Posterior vena cava (tissue), 2 donors: ENCODE measurements at places on chromosomes 4 and X. TPM values are rescaled to one million over a fixed set of nuclear protein-coding genes. Genes with fewer than 3 reads are reported as not detected.
A peak's percentile ranks its signal among the peaks of the same experiment; 100 is the strongest.

GRCh38 chr4:100285121-100285520 lies 94.9 kb upstream of the DDIT4L start:
- DNase-seq, result no peak

- peak; percentile 61 for DNase-seq
Observed at GRCh38 chr4:6337331-6337935, 67.8 kb downstream of the WFS1 start.

- no peak for DNase-seq
Observed at GRCh38 chr4:95155759-95156451, 392.9 kb downstream of the UNC5C start.

GRCh38 chrX:133229361-133229760 lies 11.2 kb upstream of the TFDP3 start:
- DNase-seq, result no peak

- DNase-seq, result no peak
Observed at GRCh38 chr4:78962597-78963115, 23.4 kb upstream of the PAQR3 start.

- no peak for DNase-seq
Observed at GRCh38 chr4:125951261-125951887, 636.6 kb downstream of the FAT4 start.

DNA sequence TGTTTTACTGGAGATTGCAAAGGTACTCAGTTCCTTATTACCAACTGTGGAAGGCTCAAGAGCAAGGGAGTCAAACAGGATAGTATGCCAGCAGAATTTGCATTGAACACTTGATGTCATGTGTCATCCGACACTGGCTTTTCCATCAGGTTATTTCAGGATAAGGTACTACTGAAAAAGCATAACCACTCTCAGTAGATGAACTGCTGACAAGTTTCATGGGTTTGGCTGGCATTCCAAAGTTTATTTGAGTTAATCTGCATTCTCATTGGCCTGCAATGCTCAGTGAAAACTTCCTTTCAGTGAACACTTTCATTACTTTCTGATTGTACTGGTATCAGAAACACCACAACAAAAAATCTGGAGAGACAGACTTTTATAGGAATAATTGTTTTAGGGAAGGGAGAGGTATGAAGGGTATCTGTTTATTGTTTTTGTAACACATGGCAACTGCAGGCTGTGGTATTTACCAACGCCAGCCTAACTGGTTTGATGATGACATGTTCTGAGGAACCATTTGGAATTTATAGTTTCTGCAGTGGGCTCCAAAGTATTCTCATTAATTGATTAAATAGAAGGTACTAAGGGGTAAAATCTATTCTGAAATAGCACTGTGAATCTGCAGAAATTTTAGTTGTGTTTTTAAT lies 345.7 kb upstream of the NR3C2 start:
- no peak for DNase-seq

DNA sequence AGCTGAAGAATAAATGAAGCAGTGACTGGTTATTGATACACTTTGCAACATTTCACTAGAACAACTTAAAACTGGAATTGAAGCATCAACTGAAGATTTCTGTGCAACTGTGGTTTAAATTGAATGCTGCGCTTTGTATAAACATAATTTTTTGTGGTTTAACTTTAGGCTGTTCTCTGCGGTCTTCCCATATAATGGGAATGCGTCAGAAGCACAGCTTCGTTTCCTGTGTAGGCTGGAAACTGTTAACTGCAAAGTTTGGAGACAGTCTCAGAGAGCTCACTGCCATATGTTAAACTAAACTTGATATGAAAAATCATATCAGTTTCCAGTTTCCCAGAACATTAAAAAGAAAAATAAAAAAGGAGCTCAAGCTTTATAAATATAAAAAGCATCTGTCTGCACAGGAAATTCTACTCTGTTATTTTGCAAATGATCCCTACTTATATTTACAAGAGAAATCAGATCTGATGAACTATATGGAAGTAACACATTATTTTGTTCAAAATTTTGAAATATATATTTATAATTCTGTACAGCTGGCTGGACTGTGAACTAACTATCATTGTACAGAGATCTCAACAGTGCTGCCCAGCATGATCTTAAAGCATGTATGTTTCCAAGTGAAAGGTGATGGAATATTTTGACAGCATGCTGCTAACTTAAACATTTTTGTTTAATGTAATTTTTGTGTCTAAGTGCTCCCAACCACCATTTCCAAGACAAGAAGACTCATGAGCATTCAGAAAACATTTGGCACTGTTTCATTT lies 139.9 kb downstream of the NDST3 start:
- no peak for DNase-seq

DNA sequence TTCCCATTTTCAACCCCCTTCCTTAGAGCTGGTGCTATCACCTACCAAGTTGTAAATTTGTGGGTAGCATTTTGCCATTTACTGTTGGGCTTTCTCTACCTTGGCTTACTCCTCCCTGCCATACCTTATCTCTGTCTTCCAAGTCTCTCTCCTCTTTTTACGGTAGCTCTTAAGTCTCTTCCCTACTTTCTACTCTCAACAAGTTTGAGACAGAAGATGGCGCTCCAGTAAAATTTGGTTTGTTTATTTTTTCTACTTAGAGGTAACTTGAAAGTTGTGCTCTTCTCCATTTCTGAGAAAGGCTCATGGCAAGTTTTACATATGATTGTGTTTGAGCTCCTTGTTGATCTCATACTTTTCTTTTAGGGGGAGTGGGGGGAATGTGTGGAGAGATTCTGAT lies 1508.1 kb downstream of the TECRL start:
- no peak for DNase-seq

GRCh38 chr4:4704267-4704666 lies 155.2 kb upstream of the MSX1 start:
- DNase-seq, result no peak

DNA sequence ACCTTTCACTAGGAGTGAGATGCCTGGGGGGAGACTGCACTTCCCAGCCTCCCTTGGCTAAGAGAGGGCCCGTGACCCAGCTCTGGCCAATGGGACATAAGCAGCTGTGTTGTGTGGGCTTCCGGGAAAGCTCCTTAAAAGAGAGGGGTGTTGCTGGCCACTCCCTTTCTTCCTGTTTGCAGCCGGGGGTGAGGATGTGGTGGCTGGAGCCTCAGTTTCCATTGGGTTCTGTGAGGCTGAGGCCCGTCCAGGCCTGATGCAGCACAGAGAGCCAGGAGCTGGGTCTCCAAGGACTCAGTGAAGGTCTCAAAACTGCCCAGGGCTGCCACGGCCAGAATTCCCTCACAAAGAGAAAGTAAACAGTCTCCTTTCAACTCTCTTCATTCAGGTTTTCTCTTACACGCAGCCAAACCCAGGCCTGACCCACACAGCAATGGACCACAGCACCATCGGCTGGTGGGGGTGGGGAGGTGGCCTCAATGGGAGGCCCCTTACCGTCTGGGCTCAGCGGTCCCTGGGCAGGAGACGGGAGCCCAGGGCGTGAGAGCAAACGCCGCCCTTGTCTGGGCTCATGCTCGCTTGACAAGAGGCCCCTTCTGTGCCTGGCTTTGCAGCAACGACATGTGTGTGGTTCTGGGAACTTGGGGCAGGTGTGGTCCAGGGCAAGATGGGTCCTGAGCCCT lies 6.6 kb downstream of the NKX1-1 start:
- peak; percentile 40 for DNase-seq

DNA sequence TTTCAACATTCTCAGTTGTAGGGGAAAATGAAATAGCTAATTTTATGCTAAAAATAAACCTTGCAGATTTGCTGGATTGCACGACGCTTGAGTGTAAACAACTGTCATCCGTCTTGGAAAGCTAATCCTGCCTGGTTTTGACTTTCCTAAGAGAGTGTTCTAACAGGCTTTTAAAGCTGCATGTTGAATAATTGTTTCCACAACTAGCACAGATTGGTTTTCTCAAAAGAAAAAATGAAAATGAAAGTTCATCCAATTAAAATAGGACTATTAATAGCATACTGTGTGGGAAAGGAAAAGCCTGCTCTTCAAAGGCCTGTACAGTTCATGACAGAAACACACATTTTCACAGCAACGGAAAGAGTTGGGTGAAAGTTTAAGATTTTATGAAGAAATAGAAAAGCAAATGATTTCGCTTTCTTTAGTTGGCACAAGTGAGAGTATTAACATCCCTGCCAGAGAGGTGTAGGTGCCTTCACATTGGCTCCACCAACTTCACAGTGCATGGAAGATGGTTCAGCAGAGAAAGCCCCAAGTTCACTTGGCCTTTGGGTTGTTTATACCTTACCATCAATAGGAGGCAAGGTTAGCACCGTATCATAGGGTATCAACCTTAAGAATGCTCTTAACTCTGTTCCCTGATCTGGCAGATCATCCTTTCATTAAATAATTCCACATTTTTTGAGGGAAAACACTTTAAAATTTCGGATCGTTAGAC lies 140.0 kb upstream of the GUCY1A1 start:
- DNase-seq, result no peak

GRCh38 chr4:169098969-169099690 lies 89.1 kb upstream of the CBR4 start:
- no peak for DNase-seq

DNA sequence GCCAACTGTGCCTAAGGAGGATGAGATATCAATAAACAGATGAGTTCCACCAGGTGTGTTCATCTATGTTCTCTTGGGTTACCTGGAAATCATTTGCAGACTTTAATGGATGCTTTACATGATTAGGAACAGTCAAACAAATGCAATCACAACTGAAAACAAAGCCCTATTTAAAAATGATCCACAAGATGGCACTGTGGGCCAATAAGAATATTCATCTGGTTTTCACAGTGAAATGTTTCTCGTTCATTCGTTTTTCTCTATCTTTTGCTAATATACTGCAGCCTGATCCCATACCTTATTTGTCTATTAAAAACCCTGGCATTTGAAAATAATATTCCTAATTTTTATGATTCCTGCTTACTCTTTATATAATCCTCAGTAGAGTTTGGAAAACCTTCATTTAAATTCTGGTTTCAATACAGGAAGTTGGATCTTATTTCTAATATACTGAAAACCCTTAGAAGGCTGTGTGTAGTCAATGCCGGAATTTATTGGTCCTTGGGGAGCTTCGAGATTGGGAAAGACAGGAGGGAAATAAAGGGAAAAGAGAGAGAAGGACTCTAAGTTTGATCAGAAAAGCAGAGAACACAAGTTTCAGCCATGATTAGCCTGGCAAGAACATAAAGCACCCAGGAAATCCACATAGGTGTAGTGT lies 63.8 kb upstream of the TAPT1 start:
- DNase-seq, result no peak

DNA sequence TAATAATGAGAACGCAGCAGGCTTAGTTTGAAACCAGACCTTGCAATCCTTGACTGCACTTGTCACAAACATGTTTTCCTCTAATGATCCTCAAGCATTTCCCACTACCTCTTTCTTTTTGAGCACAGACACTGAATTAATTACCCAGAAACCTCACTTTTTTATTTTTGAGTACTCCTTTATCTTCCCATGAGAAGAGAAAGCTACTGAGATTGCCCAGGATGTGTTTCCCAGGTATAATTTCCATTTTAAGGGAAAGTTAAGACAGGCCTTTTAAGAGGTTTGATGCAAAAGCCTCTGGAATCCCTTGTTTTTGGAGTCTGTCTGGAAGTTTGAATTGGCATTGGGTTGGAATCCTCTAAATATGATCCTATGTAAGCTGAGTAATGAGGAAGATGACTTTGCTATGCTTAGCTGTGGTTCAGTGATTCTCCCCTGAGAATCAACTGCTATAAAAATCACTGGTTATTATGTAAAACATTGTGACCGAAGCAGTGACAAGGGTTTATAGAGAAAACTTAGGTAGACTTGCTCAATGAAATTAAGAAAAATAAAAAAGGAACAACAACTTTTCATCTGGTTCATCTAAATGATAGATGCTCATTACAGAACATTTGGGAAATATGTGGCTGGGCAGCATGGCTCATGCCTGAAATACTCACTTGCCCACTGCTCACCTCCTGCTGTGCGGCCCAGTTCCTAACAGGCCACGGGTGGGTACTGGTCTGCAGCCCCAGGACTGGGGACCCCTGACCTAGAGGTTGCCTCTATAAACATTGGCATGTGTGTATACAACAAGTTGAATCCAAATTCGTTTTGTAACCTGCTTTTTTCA lies 10.8 kb upstream of the RHOH start:
- DNase-seq, result no peak

- DNase-seq, result no peak
Observed at GRCh38 chr4:105140684-105141490, 5.8 kb upstream of the TET2 start.

- no peak for DNase-seq
Observed at GRCh38 chr4:12770351-12770750, 713.8 kb downstream of the RAB28 start.

- DNase-seq, result no peak
Observed at GRCh38 chrX:80430826-80431504, 10.7 kb downstream of the TENT5D start.

DNA sequence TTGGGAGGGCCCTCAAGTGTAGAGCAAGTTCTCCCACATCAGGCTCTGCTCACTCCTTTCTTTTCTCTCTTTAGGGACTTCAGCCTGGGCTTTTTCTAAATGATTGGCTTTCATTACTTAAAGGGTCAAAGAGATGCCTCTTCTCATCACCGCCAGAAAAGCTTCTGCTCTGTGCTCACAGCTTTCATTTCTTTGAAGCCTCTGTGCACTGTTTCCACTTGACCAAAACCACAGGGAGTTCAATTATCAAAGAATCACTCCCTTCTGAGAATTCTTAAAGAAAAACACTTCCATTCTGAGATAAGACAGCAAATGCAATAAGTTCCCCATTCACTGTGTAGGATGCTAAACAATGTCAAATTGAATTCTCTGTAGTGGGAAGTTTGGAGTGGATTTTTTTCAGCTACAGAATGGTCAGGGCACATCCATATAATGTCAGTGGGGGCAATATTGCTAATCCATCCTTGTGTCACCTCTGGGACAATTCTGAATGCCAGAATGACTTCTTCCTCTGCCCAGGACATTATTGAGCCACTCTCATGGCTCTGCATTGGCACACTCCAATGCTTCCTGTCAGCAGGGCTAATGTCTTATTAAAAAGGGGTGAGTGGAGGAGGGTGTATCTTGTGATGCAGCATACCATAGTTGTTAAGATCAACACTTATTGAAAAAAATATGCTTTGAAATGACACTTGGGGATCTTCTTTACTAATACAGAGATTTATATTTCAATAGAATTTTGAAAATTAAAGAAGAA lies 217.6 kb downstream of the SNCA start:
- no peak for DNase-seq

Gene DOK7
- total RNA-seq, result not detected

Gene ETDB
- total RNA-seq, result not detected

Gene ANKRD37
- 9.7 TPM for total RNA-seq

Gene KLHL5
- 39.1 TPM for total RNA-seq

Gene SHISA3
- total RNA-seq, result 1.5 TPM

Gene MCF2
- 0.33 TPM for total RNA-seq

Gene RADX
- total RNA-seq, result 0.37 TPM

Gene DMRTC1
- total RNA-seq, result not detected

Gene NKX6-1
- total RNA-seq, result not detected

Gene BRS3
- total RNA-seq, result not detected

Gene MYL5
- total RNA-seq, result 12.4 TPM
